Activated naive CD4-positive, alpha-beta T cell treated with anti-CD3 and anti-CD28 coated beads for 36 hours (primary cell): ENCODE measurements at places on chromosomes 5 and 9.
A peak's percentile ranks its signal among the peaks of the same experiment; 100 is the strongest.

- DNase-seq = no peak
Observed at GRCh38 chr5:145449794-145450193, 385.3 kb downstream of the PRELID2 start.

DNA sequence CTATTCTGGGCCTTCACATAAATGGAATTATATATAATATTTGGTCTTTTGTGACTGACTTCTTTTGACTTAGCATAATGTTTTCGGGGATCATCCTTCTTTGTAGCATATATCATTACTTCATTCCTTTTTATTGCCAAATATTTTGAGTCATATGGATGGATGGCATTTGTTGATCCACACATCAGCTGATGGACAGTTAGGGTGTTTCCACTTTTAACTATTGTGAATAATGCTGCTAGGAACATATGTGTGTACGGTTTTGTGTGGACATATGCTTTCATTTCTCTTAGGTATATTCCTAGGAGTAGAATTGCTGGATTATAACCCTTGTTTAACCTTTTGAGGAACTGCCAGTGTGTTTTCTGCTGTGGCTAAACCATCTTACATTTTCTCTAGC lies 249.6 kb downstream of the FANCC start:
- no peak for DNase-seq

DNA sequence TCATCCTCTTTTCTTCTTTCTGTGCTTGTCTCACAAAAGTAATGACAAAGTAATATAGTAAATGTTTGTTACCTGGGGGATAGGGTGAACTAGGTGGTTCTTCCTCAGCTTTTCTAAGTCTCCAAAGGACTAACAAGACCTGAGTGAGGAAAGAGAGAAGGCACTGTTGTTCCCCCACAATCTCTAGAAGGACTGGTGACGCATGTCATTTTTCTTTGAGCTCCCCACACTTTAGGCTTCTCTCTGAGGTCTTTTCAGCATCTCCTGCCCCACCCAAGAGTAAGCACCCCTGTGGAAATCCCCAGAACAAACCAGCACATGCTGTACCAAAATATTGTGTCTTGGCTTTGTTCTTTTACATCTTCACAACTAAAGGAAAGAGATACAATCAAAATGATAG lies 2.4 kb upstream of the IL7R start:
- peak; percentile 79 for DNase-seq

- no peak for DNase-seq
Observed at GRCh38 chr5:146646441-146646840, 130.5 kb upstream of the GPR151 start.

GRCh38 chr9:78856144-78856543 lies 559.2 kb downstream of the PSAT1 start:
- DNase-seq = no peak

- no peak for DNase-seq
Observed at GRCh38 chr9:135617991-135618411, 21.3 kb downstream of the GLT6D1 start.

DNA sequence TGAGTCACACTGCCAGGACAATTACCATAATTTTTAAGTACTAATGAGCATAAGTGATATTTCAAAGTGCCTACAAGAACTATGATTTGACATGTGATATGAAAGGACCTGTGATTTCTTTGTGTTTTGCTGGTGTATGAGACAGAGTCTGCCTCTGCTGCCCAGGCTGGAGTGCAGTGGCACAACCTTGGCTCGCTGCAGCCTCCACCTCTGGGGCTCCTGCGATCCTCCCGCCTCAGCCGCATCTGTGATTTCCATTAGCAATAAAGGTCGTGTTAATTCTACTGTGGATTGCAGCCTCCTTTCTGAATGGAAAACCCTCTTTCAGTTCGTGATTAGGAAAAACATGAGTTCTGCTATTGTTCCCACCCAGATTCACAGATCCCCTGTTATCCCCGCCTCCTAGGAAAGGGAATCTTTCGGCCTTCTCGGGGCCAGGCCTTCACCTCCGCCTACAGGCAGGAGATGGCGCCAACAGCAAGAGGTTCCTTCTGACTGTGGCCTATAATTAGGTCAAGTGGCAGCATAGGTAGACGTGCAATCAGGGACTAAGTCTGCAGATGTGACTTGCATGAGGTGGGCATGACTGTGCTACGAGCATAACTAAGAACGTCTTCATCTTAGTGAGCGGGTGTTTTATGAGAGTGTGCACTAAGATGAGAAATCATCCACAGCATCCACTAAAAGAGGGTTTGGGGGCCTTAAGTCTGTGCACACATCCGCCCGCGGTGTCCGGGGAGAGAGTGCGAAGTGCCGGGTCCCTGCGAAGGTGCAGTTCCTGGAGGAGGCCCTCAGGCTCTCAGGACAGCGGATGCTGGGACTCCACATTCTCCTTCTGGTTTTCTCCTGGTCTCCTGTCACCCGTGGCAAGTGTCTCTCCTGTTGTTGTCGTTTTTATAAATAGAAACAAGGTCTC lies 23.1 kb downstream of the TRIM7 start:
- DNase-seq = peak; percentile 82

DNA sequence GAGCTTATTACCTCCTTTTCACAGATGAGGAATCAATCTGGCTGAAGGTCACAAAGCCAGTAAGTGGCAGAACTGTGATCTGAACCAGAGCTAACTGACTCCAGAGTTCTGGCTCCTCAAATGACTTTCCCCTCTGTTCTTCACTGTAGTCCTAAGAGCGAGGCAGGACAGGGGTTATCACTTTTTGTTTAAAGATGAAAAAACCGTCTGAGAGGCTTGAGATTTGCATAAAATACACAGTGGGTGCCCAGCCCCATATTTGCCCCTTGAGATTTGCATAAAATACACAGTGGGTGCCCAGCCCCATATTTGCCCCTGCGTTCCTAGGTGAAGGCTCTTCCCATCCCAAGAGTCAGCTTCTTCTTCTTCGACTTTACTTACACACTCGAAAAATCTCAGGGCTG lies 667 bp downstream of the FBXO10 start:
- DNase-seq = no peak

- no peak for DNase-seq
Observed at GRCh38 chr9:95857124-95857523, 18.4 kb upstream of the ERCC6L2 start.

DNA sequence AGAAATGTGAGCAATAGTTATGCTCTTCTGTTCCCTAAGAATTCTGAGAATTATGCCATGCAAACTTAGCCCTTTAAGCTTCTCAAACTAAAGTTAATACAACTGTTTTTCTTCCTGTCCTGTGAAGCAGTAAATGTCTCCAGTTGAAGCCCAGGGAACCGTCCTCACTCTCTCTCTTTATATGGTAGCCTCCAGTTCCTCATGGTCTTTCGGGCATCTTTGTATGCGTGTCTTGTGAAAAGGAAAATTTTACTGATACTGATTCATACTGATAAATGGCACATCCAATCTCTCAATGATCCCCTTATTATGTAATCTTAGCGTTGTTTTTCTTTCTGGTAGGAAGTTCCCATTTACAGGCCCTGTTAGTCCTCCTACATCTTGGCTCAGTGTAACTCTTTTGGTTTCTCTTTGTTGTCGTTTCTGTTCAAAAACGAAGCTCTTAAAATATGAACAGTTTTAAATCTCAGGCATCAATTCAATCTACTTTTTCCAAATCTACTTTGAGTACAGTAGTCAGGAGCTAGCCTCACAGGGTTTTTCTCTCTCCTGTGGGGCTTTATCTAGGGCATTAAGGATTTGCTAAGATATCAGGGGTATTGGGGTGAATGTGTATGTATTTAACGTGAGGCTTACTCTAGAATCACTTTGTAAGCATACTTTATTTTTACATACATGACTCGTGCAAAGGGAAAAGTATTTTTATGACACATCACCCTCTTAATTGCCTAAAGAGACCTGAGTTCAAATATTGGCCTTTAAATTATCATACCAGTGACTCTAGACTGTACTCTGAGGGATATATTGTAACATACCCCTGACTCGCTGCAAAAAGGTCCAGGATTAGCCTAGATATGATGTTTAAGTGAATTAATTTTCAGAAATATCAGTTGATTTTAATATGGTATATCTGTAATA lies 258.0 kb downstream of the NR3C1 start:
- no peak for DNase-seq

- no peak for DNase-seq
Observed at GRCh38 chr9:4126184-4126865, 173.5 kb downstream of the GLIS3 start.

DNA sequence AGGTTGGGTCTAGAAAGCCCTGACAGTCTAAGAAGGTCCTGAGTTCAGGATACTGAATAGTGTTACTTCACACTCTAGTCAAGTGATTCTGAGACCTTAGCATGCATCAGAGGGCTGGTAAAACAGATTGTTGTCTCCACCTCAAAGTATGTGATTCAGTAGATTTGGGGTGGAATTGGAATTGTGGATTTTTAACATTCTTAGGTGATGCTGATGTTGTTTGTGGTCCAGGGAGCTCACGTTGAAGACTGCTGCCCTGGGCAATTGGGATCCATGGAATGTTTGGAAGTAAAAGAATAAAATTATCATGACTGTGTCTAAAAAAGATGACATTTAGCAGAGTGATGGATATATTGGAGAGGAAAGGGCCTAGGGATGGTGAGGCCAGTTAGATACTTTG lies 75.6 kb downstream of the VCAN start:
- DNase-seq = no peak

GRCh38 chr5:132002757-132003156 lies 8.7 kb downstream of the ACSL6 start:
- no peak for DNase-seq

DNA sequence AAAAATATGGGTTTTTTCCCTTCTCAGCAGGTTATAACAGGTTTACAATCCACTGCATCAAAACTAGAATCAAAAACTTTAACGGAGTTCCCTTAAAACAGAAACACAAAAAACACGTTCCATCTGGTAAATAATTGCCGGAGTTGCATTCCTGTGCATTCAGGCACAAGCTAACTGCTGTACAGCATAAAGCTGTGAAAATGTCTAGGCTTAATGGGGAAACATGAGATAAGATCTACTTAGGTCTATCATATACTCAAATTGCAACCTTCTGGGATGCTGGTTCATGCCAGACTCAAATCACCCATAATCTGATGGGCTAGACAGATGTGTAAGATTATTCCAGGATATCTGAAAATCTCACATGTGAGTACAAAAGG lies 265.3 kb downstream of the DOCK8 start:
- DNase-seq = no peak

DNA sequence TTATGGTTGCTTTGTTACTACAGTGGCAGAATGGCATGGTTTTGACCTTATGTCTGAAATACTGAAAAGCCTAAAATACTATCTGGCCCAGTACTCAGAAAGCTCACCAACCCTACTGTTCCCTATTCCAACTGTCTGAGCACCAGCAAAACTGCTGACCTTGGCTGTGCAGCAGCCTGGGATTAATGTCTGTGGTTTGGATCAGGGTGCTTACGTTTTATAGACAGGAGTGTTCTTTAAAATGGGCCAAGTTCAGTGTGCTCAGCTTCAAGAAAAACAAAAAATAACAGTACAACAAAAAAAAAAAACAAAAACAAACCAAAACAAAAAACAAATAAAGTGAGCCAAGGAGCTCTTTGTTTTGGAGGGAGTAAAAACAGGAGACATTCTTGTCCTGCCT lies 36.4 kb downstream of the SLC28A3 start:
- DNase-seq = no peak

DNA sequence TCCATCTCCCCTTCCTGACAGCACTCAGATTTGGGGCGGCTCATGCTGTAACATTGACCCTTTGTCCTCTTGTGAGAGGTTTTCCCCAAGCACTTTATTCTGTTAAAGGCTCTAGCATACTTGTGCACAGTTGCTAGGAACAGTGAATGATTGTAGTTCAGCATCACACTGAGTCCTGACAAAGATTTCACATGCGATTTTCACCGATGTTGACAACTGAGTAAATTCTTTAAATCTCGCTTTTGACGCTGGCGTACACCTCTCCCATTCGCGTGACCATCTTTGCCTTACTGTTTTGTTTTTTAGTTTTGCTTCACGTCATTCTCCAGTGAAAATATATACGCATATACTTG lies 780 bp downstream of the CDC37L1 start:
- peak; percentile 14 for DNase-seq

DNA sequence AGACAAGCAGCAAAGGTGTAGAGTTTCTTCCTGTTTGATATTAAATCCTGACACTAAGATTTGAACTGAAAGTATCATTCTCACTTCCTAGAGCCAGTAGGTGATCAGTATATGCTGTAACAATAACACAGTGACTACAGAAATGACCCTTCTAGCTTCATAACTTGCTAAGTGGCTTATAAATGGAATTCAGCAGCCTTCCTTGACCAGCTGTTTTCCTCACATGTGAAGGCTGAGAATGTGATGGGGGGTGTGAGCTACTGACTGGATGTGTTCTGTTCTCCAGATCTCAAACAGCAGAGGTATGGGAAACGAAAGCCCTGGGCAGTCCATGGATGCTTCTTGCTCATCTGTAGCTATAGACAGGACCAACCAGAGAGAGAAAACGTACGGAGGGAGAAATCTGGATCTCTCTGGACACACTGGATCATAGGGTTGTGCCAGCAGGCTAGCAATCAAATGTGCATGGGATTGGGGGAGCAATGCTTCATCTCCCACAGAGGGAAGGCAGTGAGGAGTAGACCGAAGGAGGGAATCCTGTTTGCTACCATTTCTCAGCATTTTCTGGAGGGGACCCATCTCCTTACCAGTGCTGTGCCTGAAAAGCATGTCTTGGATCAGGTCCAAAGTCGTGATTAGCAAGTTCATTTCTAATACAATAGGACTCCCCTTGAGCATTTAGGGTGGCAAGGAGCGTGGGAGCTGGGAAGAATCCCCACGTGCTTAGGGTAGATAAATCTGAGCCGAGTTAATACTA lies 39.4 kb downstream of the TNFAIP8 start:
- DNase-seq = no peak

- DNase-seq = peak; percentile 56
Observed at GRCh38 chr9:109972026-109972882, 192.3 kb downstream of the PALM2AKAP2 start.

GRCh38 chr9:94802793-94803192 lies 76.3 kb downstream of the AOPEP start:
- DNase-seq = peak; percentile 22

GRCh38 chr5:149128023-149128875 lies 13.0 kb upstream of the ABLIM3 start:
- peak; percentile 38 for DNase-seq

- peak; percentile 25 for DNase-seq
Observed at GRCh38 chr9:34636791-34637355, 714 bp downstream of the SIGMAR1 start.

- DNase-seq = no peak
Observed at GRCh38 chr5:65867542-65868195, 58.7 kb upstream of the ERBIN start.

GRCh38 chr5:76084496-76085242 lies 1.5 kb downstream of the SV2C start:
- DNase-seq = no peak

GRCh38 chr9:71929223-71929622 lies 17.8 kb downstream of the C9orf85 start:
- DNase-seq = no peak

GRCh38 chr5:148492351-148492750 lies 108.6 kb downstream of the FBXO38 start:
- DNase-seq = no peak

DNA sequence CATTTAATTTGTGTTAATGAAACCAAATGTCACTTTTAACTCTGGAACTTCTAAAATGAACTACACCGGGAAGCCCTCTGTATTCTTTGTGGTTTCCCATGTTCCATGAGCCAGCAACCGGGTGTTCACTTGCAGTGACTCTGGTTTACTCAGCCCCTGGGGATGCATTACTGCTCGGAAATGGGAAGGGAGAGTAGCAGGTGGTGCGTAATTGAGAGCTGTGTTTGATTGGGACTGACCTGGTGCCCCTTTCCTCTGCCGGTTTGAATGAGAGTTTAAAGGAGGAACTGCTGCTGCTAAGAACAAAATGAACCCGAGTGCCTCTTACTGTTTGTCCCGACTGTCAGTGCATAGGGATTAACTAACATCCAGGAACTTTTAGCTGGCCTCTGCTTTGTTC lies 100.1 kb upstream of the DHFR start:
- DNase-seq = peak; percentile 81
